ENCODE measurements at places on chromosomes 16 and 17. TPM values are rescaled to one million over a fixed set of nuclear protein-coding genes. Genes with fewer than 3 reads are reported as not detected.

CBFA2T3 gene
- total RNA-seq: 1.7 TPM

GRCh38 chr16:67936880-67937605 is 393 bp upstream of the PSMB10 start:
- no peaks in the 10 kb centered on the region for H3K27me3 ChIP-seq
- H3K4me1 ChIP-seq: peaks cover 54% of the 10 kb centered on the region
- peaks cover 11% of the 10 kb centered on the region for H3K36me3 ChIP-seq
- peak overlapping the region; percentile 87 for H3K4me3 ChIP-seq

DNA sequence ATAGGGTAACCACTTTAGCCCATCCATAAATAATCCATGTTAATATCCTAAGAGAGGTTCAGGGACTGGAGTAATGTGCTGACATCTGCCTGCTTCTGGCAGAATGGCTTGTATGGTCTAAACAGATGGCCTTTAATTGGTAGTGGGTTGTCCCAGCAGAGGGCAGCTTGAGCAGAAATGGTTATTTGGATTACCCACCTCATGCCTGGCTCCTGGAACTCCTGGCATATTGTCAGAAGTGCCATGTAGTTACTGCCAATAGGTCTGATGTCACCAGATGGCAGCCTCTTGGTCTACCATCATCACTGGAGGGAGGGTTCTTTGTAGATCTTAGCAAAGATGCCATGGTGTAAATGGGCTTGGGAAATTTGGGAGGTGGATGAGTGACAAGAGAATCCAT is 157.5 kb upstream of the SOX9 start:
- no peaks in the 10 kb centered on the region for H3K27me3 ChIP-seq
- H3K4me1 ChIP-seq: no peaks in the 10 kb centered on the region
- no peaks in the 10 kb centered on the region for H3K36me3 ChIP-seq
- H3K4me3 ChIP-seq: no peak overlapping the region

DNA sequence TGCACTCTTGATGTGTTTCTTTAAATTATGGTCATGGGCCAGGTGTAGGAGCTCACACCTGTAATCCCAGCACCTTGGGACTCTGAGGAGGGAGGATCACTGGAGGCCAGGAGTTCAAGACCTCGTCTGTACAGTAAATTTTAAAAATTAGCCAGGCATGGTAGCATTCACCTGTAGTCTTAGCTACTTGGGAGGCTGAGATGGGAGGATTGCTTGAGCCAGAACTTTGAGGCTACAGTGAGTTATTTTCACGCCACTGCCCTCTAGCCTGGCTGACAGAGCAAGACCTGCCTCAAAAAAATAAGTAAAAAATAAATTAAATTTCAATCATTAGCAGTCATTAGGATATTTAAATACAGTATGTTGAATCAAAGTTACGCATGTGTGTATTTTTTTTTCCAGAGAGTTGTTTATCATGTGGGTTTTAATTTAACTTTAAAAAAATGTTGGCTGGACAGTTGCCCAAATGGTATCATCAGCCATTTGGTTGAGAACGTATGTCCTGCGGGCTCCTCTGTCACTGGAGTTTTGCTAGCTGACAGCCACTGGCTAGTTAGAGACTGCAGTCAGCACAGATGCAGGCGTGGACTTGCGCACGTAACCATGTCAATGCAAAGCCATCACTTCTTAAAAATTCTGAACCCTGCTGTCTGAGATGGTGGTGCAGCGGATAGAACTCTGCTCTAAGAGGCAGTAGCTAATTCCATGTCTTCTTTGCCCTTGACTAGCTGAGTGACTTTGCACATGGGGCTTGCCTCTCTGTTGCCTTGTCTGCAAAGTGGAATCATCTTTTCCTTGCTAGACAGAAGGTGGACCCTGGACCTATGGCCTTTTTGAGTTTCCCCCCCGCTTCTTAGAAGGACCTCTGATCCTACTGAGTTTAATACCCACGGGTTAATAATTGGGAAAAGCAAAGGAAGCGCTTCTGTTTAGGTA is 40.0 kb downstream of the MAPT start:
- no peaks in the 10 kb centered on the region for H3K4me1 ChIP-seq
- H3K4me3 ChIP-seq: no peak overlapping the region
- H3K27ac ChIP-seq: no peak overlapping the region
- DNase-seq: no peak
- H3K27me3 ChIP-seq: peaks cover 30% of the 10 kb centered on the region
- no peaks in the 10 kb centered on the region for H3K36me3 ChIP-seq
